Esophagus squamous epithelium (tissue), 5 donors: ENCODE measurements at places on chromosomes 16 and 17.

- DNase-seq, result no peak
Observed at GRCh38 chr17:72631949-72632684, 460.4 kb downstream of the SLC39A11 start.

DNA sequence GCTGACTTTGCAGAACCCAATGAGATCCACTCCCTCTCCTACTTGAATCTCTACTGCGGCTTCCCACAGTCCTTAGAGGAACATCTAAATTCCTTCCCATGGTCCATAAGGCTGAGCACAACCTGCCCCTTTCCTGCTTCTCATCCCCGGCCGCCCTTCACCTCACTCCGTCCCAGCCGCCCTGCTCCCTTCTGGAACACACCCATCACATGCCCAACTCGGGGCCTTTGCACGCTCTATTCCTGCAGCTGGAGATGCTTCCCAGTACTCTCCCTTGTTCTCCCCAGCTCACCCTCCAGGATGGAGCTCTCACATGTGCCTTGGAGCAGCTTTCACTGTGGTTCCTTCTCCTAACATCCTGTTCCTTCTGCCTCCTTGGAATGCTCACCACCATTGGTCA lies 23.6 kb downstream of the NKD1 start:
- no peak for DNase-seq

DNA sequence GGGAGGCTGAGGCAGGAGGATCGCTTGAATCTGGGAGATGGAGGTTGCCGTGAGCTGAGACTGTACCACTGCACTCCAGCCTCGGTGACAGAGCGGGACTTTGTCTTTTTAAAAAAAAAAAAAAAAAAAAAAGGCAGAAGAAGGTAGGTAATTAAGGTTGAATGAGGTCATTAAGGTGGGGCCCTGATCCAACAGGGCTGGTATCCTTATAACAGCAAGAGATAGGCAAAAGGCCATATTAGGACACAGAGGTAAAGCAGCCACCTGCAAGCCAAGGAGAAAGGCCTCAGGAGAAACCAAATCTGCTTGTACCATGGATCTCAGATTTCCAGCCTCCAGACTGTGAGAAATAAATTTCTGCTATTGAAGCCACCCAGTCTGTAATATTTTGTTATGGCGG lies 60.3 kb downstream of the SPAG9 start:
- DNase-seq, result no peak

DNA sequence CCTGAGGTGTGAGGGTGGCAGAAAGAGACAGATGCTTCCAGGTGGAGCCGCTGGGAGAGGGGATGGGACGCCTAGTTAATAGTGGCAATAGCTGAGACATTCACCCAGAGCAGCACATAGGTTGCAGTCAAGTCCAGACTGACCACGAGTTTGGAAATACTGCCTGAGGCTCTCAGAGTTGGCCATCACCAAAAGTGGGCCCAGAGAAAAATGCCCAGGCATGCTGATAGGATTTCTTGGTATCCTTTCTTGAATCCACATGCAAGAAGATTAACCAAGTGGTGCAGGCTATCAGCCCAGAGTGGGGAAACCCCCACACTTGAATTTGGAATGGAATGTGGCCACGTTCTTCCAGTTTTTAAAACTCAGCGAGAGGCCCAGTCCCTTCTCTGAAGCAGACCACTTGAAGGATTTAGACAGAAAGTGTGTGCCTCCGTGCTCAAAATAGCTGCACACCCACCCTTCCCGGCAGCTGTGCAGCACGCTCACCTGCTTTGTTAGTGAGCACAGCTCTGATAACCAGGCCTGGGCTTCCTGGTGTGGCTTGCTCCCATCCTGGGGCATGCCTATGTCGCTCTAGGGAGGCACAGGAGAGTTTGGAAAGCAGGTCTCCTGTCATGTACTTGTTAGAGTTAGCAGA lies 35.7 kb downstream of the PLD6 start:
- no peak for DNase-seq

- DNase-seq, result no peak
Observed at GRCh38 chr17:564526-565065, 150.0 kb downstream of the VPS53 start.

DNA sequence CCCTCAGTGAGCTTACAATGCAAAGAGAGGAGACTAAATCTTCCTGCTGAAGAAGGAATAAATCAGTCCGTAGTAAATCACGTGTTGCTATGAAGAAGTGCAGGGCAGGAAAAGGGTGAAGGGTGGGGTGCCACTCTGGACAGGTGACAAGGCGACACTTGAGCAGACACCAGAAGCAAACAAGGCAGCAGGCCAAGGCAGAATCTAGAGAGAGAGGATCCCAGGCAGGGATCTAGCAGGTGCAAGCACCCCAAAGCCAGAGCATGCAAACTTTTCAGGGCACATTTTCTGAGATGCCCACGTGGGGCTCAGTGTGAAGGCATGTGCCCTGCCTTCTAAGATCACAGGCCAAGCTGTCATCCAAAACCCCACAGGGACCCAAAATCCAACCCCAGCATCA lies 193.3 kb downstream of the ZNF423 start:
- no peak for DNase-seq

GRCh38 chr17:65071861-65072260 lies 15.3 kb upstream of the GNA13 start:
- DNase-seq, result no peak
